ENCODE measurements at places on chromosomes 6 and 20.

DNA sequence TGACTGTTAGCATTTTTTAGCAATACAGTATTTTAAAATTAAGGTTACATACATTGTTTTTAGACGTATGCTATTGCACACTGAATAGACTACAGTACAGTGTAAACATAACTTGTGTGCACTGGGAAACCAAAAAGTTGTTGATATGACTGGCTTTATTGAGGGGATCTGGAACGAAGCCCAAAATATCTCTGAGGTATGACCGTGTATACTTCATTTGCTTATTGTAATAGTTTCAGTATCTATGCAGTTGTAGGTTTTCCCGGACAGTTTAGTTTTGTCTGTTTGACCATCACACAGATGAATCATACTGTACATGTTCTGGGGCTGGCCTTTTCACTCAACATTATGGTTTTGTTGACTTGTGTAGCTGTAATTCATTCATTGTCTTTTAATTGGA lies 6.9 kb upstream of the ZBTB12 start:
- DNase-seq: no peak

GRCh38 chr6:5481033-5481432 lies 219.7 kb downstream of the FARS2 start:
- DNase-seq: no peak

- no peak for DNase-seq
Observed at GRCh38 chr20:3813848-3814581, 6.3 kb upstream of the AP5S1 start.

DNA sequence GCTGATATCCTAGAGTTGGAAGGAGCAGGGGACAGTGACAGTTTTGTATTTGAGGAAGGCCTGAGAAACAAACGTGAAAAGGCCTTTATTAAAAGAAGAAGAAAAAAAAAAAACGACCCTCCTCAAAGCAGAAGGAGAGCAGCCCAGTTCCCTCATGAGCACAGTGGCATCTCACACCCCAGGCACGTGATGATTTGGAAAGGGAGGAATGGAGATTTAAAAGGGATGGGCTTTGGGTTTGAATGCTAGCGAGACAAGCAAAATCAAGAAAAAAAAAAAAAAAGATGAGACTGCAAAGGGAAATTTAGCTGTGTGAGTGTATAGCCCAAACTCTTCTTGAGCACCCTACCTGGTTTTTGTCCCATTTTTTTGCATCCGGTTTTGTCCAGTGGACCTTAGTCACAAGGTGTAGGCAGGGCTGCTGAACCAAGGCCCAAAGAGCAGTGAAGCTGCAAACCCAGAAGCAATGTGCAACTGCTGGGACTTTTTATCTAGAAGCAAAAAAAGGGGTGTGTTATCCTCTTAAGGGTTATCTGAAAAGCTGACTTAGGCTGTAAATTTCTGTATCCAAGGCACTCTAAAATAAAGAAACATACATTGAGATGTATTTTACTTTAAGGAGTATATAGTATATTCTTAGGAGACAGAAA lies 54.5 kb upstream of the RREB1 start:
- no peak for DNase-seq

- no peak for DNase-seq
Observed at GRCh38 chr6:136750696-136751521, 41.4 kb downstream of the MAP3K5 start.

- DNase-seq: peak; percentile 6
Observed at GRCh38 chr6:104884867-104885517, 25.3 kb upstream of the HACE1 start.

GRCh38 chr6:27672113-27672799 lies 199.4 kb upstream of the ZNF184 start:
- no peak for DNase-seq

- DNase-seq: no peak
Observed at GRCh38 chr6:138666636-138667035, 106.9 kb upstream of the CCDC28A start.

DNA sequence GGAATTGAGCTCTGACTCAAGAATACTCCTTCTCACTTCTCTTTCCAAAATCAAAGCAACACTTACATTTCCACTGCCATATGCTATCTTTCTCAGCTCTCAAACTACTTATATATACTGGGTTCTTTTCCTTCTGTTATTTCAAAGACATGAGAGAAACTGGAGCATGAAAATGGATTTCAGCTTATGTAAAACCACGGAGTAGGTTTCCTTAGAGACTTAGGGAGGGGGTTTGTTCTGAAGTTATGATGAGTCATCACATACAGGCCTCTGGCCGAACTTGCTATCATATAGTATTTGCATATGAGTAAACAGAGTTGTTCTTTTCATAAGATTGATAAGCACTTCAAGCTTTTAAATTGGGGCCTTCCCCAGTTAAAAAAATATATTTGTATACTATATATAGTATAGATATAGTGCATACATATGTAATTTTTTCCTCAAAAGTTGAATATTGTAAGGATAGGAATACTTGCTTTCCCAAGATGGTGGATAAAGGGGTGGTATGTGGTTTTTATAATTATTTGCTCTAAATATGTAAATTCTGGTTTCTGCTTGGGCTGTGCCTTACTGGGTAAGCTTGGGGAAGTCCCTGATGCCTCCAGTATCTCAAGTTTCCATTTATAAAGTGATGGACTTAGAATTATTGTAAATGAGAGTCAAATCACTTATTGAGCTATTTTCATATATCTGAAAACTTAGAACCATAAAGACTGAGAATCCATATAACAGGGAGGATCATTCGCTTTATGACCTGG lies 273.9 kb downstream of the RFPL4B start:
- DNase-seq: no peak

GRCh38 chr6:76351275-76351674 lies 278.8 kb upstream of the IMPG1 start:
- no peak for DNase-seq

- no peak for DNase-seq
Observed at GRCh38 chr6:124234801-124235200, 431.1 kb downstream of the NKAIN2 start.

GRCh38 chr6:70599187-70599586 lies 32.5 kb downstream of the SDHAF4 start:
- no peak for DNase-seq

- DNase-seq: no peak
Observed at GRCh38 chr6:149176971-149177667, 140.4 kb upstream of the TAB2 start.

DNA sequence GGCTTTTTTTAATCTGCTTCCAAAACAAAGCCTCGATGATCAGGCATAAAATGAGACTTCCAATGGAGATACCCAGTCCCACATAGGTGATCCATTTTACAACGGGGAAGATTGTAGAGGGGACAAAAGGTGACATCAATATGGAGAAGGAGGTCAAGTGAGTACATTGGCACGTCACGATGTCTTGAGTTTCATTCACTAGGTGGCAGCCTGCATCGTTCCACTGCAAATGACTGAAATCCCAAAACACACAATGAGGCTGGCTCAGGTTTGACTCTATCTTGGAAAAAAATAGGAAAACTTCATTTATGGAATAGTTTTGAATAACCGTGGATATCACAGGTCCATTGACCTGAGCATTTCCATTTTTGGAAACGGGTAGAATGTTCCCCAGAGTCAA lies 32.5 kb downstream of the ADGRF1 start:
- no peak for DNase-seq

- peak; percentile 10 for DNase-seq
Observed at GRCh38 chr6:89433252-89434149, 549 bp downstream of the ANKRD6 start.

- no peak for DNase-seq
Observed at GRCh38 chr20:1816384-1817381, 78.5 kb upstream of the SIRPA start.

DNA sequence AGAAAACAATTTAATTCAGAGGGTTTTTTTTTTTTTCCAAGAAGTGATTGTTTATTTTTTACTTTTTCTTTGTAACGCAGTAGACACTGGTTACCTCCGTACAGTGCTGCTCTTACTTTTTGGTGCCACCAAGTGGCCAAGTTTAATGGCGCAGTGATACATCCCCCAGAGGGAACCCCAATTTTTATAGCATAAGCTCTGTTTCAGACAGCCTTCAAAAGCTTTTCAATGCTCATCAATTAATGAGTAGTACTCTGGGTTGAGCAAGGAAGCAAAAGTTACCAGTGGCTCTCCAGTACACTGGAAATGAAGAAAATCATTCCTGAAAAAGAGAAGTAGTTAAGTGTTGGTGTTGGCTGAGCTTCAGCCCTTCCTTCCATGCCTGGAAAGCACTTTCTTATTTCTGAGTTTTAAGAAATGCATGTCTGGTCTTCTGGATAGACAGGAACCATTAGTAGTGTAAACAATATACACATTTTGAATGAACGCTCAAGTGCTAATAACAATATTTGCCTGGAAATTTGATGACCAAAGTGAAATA lies 129.1 kb upstream of the SMLR1 start:
- DNase-seq: peak; percentile 64

DNA sequence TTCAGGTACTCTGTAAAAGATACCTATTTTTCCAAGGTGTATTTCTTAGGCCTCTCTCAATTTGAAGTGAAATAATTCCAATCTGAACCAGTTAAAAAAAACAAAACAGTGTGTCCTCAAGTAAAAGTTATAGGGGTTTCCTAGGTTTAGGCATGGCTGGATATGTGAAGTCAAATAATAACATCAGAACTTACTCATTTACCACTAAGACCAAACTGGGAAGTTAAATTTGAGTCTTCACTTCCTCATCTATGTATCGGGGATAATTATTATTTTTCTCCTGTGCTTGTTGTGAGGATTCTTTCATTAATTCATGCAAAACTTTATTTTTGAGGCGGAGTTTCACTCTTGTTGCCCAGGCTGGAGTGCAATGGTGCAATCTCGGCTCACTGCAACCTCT lies 86.2 kb upstream of the PTPRK start:
- DNase-seq: no peak

GRCh38 chr6:78701407-78701806 lies 165.9 kb upstream of the IRAK1BP1 start:
- no peak for DNase-seq

DNA sequence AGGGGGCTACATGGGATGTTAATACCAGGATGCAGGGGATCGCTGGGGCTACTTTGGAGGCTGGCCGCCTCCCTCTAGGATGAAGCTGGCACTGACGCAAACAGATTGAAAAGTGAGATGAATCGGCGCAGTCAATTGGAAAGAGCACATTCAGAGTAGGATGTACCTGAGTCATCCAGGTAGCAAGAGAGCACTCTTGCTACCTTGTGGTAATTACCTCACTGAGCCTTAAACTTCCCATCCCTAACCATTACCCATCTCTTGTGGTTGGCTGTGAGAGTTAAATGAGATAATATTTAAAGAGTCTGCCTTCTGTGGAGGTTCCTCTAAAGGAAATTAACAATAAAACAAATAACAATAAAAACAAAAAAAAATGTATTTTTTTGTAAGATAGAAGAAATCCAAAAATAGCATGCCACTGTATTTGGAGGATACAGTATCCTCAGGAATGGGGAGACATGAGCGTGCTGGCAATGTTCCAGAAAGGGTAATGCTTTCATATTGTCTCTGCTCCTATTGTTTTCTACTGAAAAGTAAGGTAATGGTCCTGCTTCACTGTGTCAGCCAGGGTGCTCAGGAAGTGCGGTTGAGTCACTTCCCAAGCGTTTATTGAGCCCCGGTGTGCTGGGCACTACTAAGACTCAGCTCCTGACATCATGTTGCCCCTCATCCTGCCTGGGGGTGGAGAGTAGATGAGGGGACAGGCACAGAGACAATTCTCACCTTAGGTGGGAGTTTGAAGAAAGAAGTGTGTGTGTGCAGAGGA lies 301.1 kb downstream of the EYA4 start:
- DNase-seq: no peak

- DNase-seq: no peak
Observed at GRCh38 chr6:156425359-156426020, 351.7 kb upstream of the ARID1B start.

GRCh38 chr20:32872266-32872665 lies 13.5 kb downstream of the EFCAB8 start:
- no peak for DNase-seq

- no peak for DNase-seq
Observed at GRCh38 chr20:32946629-32947028, 57.6 kb downstream of the SUN5 start.

DNA sequence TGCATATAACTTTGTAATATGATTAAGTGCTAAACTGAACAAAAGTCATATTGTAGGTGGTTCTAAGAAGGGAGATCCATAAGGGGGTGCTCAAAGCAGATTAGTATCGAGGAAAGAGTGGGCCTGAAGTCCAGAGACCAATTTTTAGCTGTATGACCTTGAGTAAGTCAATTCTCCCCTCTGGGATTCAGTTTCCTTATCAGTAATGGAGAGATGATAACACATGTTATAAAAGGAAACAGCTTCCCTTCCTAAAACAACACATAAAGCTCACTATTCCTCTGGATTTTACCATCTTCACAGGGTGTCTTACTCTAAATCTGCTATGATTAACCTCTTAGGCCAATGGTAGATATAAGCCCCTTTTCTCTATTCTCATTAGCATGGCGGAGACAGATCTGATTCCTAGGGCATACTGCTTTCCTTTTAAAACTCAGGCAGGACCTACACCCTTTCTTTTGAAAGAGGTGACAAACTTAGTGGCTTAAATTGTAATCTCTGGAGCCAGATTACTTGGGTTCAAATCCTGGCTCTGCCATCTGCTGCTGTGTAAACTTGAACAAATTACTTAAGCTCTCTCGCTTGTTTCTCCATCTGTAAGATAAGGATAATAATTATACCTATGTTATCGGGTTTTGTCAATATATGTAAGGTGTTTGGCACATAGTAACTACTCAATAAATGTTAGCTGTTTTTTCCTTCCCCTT lies 39.5 kb downstream of the ACSS2 start:
- no peak for DNase-seq

GRCh38 chr6:137126875-137127485 lies 46.5 kb downstream of the IL22RA2 start:
- DNase-seq: no peak

DNA sequence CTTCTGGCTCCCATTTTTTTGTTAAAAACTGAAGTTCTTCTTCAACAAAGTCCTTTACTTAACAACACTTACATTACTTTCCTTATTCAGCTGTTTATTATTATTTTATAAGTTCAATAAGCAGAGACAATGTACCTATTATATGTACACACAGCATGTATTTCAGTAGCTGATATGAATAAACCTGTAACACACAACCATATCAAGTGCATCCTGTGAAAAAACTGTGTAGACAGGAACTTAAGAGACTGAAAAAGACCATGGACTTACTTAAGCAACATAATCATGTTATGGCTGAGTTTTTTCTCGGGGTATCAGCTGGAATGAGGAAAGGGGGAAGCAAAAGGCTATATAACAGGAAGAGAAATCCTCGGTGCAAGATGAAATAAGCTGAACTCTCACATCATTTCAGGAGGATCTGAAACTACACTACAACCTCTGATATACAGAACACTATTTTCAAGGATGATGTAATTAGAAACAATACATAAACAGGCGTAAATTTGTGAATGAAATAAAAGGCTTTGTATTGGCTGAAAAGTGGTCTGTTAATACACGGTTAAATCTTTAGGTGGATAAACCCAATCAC lies 70.9 kb downstream of the REV3L start:
- DNase-seq: no peak

DNA sequence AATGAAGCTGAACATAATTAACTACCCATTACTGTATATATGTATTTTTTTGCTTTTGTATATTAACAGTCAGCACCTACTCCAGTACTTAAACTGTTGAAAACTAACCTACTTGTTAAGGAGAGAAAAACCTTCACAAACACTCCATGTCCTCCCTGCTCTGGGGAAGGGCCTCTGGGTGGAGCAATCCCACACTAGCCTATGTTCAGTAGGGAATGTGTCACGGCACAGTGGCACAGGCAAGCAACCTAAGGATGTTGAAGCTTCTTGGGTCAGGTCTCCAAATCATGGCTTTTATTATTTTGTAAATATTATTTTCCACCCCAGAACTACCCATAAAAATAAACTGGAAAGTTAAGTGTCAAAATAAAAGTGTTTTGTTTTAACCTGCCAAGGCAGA lies 5.3 kb downstream of the MAN1A1 start:
- no peak for DNase-seq
